Fibroblast of lung (primary cell): ENCODE measurements at places on chromosomes 6 and 20. TPM values are rescaled to one million over a fixed set of nuclear protein-coding genes. Genes with fewer than 3 reads are reported as not detected.

RIPOR2 gene
- total RNA-seq, result 0.51 and 3.6 TPM in 2 replicates

GRCh38 chr6:72720464-72720863 is 98.6 kb downstream of the KCNQ5 start:
- no peaks in the 10 kb centered on the region for H3K27me3 ChIP-seq
- H3K4me3 ChIP-seq, result no peak overlapping the region
- H3K4me1 ChIP-seq, result no peaks in the 10 kb centered on the region
- DNase-seq, result no peak
- H3K27ac ChIP-seq, result no peak overlapping the region

- H3K27ac ChIP-seq, result no peak overlapping the region
- no peaks in the 10 kb centered on the region for H3K36me3 ChIP-seq
- H3K27me3 ChIP-seq, result no peaks in the 10 kb centered on the region
These were observed 21.5 kb upstream of the AAR2 start for GRCh38 chr20:36214684-36215256.

MATN4 gene
- under 0.01 TPM in 2 replicates for total RNA-seq

DNA sequence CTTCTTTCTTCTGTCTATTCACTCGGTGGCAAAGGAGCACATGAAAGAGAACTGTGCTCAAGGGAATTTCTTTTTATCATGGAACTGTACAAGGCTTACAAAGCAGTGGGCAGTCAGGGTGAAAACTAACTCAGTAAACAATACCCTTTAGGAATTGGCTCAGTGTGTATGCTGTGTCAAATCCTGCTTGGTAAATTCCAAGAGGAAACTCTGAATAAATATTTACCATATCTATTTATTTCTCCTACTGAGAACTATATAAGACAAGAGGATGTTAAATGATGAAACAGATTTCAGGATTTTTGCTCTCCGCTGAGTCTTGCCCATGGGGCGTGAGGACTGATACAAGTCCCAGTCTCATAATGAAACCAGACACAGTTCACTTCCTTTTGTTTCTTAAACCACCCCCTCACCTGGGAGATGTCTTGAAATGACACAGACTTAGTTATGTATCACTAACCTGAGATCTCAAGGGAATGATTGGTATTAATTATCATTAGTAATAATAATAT is 188.8 kb downstream of the BACH2 start:
- H3K4me1 ChIP-seq, result peaks cover 6% of the 10 kb centered on the region
- H3K4me3 ChIP-seq, result no peak overlapping the region
- no peaks in the 10 kb centered on the region for H3K36me3 ChIP-seq

GRCh38 chr6:159252955-159253508 is 83.8 kb downstream of the FNDC1 start:
- DNase-seq, result peak; percentile 63
- no peak overlapping the region for H3K27ac ChIP-seq
- no peaks in the 10 kb centered on the region for H3K4me1 ChIP-seq
- no peaks in the 10 kb centered on the region for H3K27me3 ChIP-seq
- no peak overlapping the region for H3K4me3 ChIP-seq

DNA sequence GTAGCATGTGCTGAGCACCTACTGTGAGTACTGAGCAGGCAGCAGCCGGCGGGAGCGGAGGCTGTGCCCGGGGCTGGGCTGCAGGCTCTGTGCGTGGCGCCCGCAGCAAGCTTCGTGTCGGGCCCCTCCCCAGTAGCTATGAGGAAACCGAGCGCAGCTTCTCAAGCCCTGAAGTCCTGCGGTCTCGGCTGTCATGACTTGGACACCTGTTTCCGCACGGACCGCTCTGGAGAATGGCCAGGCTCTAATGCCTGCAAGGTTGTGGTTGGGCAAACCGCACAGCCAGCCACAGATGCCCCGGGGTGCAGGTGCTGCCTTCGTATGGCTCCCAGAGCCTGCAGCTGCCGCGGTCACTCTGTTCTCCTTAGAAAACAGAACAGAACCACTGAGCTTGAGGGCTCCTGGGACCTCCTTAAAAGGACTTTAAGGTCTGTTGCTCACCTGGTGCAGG is 33.7 kb downstream of the PYGB start:
- H3K36me3 ChIP-seq, result peaks cover 34% of the 10 kb centered on the region
- DNase-seq, result no peak
- H3K27ac ChIP-seq, result no peak overlapping the region
- H3K27me3 ChIP-seq, result no peaks in the 10 kb centered on the region
- no peak overlapping the region for H3K4me3 ChIP-seq
- H3K4me1 ChIP-seq, result no peaks in the 10 kb centered on the region

DNA sequence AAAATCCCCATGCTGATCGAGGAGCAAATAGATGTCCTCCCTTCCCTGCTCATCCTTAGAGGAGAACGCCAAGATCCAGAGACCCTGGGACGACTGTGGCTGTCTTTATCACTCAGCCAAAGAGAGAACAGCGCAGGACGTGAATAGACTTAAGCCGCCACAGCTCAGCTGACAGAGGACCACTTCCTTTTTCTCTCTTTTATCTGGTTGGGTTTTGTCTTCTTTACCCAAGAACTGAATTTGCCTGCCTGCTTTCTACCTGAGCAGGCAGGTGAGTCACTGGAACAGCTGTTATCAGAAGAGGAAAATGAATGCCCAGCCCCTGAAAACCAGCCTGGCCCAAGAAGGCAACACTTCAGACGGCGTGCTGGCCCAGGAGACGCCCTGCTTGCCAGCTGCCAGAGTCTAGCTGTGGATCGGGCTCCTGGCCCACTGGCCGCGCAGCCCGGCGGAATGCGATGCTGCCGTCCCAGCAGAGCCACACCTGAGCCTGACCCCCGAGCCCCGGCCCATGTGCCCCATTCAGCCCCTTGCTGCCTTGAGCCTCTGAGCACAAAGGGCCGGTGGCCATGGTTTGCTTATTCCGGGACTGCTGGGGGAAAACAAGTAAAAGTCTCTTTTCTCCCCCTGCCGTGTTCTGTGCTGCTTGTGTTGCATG is 82.1 kb downstream of the TCP11 start:
- no peak for DNase-seq
- H3K27ac ChIP-seq, result no peak overlapping the region
- peaks cover 4% of the 10 kb centered on the region for H3K36me3 ChIP-seq

CNBD2 gene
- total RNA-seq, result 1.3 and 2.6 TPM in 2 replicates

DNA sequence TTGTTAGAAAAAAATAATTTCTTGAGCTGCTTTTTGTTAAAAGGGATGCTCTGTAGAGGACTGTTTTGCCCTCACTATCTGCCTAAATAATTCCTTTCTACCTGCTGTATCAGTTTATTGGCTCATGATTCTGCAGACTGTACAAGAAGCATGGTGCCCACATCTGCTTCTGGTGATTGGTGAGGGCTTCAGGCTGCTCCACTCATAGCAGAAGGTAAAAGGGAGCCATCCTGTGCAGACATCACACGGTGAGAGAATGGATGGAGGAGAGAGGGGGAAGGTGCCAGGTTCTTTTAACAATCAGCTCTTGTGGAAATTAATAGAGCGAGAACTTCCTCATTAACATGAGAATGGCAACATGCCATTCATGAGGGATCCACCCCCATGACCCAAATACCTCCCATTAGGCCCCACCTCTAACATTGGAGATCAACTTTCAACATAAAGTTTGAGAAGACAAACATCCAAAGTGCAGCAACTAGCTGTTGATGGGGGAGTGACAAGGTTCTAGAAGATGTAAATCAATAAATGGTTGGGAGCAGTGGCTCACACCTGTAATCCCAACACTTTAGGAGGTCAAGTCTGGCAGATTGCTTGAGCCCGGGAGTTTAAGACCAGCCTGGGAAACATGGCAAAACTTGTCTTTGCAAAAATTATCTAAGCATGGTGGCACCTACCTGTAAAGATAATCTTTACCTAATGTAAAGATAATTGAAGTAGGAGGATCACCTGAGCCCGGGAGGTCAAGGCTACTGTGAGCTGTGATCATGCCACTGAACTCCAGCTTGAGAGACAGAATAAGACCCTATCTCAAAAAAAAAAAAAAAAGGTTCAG is 15.7 kb upstream of the AHCY start:
- H3K36me3 ChIP-seq, result no peaks in the 10 kb centered on the region
- H3K4me1 ChIP-seq, result no peaks in the 10 kb centered on the region
- no peak for DNase-seq

DNA sequence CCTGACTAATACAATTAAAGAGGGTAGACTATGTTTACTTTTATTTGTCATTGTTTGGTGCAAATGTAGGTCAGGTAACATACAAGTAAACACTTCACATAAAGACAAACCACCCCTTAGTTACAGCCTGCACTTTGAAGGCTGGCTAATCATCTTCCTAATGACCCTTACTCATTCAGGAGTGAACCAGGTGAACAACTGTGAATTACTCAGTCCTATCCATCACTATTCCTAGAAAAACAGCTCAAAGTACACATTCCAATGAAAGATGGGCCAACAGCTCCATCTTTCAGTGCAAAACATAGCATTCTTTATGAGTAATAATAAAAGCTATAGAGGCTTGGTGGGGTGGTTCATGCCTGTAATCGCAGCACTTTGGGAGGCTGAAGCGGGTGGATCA is 78.2 kb downstream of the FRK start:
- no peak for DNase-seq
- no peak overlapping the region for H3K27ac ChIP-seq
- no peak overlapping the region for H3K4me3 ChIP-seq
- no peaks in the 10 kb centered on the region for H3K4me1 ChIP-seq
- no peaks in the 10 kb centered on the region for H3K27me3 ChIP-seq
- H3K36me3 ChIP-seq, result no peaks in the 10 kb centered on the region

DNA sequence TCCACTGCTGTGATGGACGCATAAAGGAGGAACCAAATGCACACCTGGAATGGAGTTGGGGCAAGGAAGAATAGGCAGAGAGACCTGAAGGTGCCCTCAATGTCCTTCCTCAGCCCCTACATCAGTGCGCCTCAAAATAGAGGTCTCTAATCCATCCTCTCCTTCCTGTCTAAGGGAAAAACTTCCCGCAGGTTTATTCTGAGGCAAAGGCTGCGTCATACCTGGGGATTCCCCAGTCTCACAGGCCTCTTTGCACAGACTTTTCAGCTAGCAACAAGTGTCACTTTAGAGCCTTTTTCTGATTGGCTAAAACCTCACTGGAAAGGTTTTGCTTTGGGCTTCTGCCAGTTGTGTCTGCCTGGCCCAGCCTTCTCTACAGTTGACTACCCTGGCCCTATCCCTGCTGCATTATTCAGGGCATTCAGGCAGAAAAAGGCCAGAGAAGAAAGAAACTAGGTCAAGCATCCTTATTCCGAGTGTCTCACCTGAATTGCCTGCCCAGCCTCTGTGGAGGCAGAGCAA is 1.8 kb upstream of the HLA-DQB1 start:
- H3K4me3 ChIP-seq, result no peak overlapping the region
- peaks cover 4% of the 10 kb centered on the region for H3K27me3 ChIP-seq
- H3K27ac ChIP-seq, result no peak overlapping the region
- no peak for DNase-seq

DNA sequence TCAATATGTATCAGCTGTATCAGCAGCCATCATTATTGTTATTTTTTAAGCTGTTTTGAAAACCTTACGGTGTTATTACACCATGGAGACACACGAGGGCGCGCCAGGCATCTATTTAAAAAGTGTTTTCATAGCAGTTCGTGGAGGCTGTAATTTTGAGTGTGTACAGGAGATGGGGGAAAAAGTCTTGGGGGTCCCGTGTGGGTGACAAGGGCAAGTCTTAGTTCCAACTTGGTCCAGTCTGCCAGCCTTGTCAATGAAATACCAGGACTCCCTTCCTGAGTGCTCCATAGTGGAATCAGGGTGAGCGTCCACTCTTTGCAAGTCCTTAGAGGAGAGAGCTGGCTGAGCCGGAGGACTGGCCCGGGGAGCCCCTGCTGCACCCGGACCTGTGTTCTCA is 43.3 kb downstream of the SLC2A10 start:
- no peaks in the 10 kb centered on the region for H3K27me3 ChIP-seq
- peak; percentile 69 for DNase-seq
- H3K4me1 ChIP-seq, result no peaks in the 10 kb centered on the region
- no peak overlapping the region for H3K4me3 ChIP-seq
- no peaks in the 10 kb centered on the region for H3K36me3 ChIP-seq

DNA sequence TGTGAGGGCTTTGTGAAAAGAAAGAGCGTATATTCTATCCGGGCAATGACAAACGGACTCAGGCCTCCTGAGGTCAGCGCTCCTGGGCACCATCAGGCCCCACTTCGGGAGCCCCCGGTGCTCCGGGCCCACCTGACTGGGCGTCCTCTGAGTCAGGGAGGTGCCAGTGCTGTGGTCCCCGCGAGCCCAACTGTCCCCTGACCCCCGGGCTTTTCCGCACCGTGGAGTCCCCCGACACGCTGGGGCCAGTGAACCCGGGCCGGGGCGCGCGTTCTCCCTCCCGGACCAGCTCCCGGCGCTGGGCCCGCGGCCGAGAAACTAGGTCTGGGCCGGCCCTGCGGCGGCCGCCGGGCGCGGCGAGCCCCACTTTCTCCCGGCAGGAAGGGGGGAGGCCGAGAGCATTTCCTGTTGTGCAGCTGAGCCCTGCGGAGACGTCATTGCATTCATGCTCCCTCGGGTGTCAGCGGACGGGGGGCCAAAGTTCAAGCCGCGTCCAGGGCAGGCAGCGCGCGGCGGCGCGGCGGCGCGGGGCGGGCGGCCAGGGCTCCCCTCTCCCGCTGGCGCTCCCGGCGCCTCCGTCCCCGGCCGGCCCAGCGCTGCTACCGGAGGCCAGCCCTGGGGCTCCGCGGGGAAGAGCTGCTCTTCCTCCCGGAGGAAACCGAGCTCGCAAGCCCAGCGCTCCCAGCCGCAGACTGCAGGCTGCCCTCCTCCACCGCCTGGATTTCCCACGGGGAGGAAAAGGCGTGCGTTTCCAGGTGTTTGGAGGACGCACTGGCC is 18.3 kb downstream of the HIVEP2 start:
- peak; percentile 86 for DNase-seq
- H3K36me3 ChIP-seq, result no peaks in the 10 kb centered on the region
- peak overlapping the region; percentile 97 for H3K27ac ChIP-seq
- H3K27me3 ChIP-seq, result no peaks in the 10 kb centered on the region
- peak overlapping the region; percentile 73 for H3K4me3 ChIP-seq

GRCh38 chr20:4083098-4083865 is 67.9 kb upstream of the RNF24 start:
- H3K27me3 ChIP-seq, result no peaks in the 10 kb centered on the region
- H3K27ac ChIP-seq, result peak overlapping the region; percentile 99
- peaks cover 21% of the 10 kb centered on the region for H3K4me1 ChIP-seq
- DNase-seq, result no peak

- no peak overlapping the region for H3K27ac ChIP-seq
- DNase-seq, result peak; percentile 18
- no peaks in the 10 kb centered on the region for H3K4me1 ChIP-seq
- H3K36me3 ChIP-seq, result no peaks in the 10 kb centered on the region
These were observed 24.5 kb downstream of the MAP7 start for GRCh38 chr6:136525586-136526195.

DNA sequence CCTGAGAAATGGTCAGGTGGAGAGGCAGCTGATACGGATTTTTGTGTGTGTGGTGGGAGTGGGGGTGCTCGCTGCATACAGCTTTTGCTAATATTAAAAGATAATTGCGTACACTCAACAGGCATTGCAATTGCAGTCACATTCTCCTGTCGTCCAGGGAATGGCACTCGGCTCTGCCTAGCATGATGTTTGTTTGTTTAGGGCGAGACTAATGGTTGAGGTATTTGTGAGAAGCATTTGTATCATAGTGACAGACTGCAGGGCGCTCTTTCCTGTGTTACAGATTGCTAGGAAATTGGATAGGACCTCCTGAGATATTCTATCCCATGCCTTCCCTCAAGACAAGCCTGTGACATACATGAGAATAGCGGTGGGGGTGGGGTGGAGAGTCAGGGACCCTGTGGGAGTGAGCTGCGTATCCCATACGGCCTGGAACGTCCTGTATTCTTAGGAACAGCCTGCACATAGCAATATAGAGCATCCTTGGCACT is 207.4 kb downstream of the SOX4 start:
- H3K36me3 ChIP-seq, result no peaks in the 10 kb centered on the region
- DNase-seq, result peak; percentile 85
- no peaks in the 10 kb centered on the region for H3K27me3 ChIP-seq
- H3K4me3 ChIP-seq, result no peak overlapping the region
- H3K4me1 ChIP-seq, result no peaks in the 10 kb centered on the region

GGTLC1 gene
- not detected in 2 replicates for total RNA-seq

WFDC2 gene
- not detected in 2 replicates for total RNA-seq

ECT2L gene
- under 0.01 and 0.17 TPM in 2 replicates for total RNA-seq

ADGRB3 gene
- 0.33 and 0.77 TPM in 2 replicates for total RNA-seq
